ENCODE measurements at places on chromosomes 1 and 21.

- no peak for DNase-seq
Observed at GRCh38 chr21:44766014-44766817, 35.4 kb downstream of the UBE2G2 start.

GRCh38 chr1:231508497-231508896 is 20.0 kb upstream of the TSNAX start:
- DNase-seq, result no peak

DNA sequence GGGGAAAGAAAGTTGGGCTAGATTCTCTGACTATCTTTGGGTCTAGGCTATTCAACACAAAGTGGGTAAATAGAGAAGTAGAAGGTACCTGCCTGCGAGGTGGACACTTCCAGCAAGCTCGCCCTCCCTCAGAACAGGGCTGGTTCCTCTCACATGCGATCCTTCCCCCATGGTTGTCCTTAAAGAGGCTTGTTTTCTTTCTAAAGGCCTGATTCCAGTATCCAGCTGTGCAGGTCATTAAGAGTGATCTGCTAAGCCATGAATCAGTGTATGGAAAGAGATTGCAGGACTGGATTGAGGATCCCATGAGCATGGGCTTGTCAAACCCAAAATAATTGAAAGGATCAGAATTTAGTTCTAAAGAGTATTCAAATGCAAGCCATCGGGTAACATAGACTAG is 189.0 kb downstream of the URB2 start:
- DNase-seq, result no peak

GRCh38 chr1:237809099-237809498 is 81.6 kb downstream of the ZP4 start:
- DNase-seq, result no peak

DNA sequence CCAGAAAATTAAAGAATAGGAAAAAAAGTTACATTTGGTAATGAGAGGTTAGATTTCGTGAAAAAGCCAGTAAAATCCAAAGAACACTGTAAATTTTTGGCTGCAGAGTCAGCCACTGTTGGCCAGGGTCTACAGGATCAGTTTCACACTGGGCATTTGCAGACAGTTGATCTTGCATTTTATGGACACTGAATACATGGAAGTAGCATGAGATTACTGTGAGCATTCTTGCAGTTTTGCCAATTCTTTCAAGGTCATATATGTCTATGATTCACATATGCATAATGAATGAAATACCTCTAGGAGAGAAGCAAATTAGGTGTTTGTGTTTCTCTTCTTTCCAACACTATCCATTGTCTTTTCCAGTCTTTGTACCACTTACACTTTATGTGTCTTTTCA is 200.8 kb upstream of the DPYD start:
- DNase-seq, result peak; percentile 18

DNA sequence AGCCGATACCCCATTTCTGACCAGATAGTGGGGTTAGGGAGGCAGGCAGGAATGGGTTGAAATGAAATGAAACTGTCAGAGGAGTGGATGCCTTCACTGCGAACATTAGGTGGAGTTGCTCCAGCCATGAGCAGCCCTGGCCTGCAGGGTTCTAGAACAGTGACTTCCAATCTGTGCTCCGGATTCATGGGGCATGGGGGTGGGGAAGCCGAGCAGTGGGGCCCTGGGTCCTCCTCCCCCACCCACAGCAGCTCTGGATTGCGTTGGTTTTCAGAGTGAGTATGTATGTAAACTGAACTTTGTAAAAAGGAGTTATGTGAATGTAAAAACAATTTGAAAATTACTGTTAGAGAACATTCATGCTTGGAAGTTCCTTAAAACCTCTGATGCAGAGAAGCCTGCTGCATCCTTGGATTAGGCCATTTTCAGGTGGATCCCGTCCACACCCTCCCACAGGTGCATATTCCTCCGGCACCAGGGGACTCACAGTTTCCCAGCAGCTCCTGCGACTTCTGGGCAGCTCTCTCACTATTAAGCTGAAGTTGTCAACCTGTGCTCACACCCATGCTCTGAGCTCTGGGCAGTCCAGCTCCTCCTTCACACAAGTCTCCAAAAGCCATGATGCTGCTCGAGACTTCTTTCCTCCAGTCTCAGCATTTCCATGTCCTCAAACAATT is 54.4 kb upstream of the EDN2 start:
- peak; percentile 12 for DNase-seq

GRCh38 chr1:206662396-206663092 is 22.2 kb upstream of the MAPKAPK2 start:
- DNase-seq, result no peak

DNA sequence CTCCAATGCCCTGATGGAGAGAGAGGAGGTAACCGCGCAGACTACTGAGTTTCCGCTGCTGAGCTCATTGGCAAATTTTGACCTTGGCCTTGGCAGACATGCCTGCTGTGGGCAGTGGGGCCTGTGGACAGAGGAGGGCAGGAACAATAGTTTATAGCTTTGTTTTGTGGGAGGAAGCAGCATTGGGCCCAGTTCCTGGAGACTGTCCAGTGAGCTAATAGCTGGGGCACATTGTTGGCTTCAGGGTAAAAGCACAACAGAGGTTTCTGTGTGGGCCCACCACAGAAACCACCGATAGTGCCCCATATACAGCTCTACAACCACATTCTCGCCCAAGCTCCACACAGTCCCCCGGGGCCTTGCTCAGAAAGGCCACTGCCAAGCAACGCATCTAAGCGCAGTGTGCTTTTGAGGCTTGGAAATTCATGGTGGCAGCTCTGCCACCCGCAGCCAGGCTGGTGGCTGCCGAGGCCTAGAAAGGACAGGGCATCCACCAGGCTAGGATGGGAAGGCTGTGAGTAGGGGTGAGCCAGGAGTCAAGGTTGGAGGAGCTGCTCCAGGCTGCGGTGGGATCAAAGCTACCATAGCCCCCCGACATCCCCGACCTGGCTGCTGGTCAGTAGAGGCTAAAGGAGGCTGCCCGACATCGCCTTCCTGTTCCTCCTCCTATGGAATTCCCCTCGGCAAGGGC is 43.2 kb downstream of the NEK2 start:
- DNase-seq, result peak; percentile 51

DNA sequence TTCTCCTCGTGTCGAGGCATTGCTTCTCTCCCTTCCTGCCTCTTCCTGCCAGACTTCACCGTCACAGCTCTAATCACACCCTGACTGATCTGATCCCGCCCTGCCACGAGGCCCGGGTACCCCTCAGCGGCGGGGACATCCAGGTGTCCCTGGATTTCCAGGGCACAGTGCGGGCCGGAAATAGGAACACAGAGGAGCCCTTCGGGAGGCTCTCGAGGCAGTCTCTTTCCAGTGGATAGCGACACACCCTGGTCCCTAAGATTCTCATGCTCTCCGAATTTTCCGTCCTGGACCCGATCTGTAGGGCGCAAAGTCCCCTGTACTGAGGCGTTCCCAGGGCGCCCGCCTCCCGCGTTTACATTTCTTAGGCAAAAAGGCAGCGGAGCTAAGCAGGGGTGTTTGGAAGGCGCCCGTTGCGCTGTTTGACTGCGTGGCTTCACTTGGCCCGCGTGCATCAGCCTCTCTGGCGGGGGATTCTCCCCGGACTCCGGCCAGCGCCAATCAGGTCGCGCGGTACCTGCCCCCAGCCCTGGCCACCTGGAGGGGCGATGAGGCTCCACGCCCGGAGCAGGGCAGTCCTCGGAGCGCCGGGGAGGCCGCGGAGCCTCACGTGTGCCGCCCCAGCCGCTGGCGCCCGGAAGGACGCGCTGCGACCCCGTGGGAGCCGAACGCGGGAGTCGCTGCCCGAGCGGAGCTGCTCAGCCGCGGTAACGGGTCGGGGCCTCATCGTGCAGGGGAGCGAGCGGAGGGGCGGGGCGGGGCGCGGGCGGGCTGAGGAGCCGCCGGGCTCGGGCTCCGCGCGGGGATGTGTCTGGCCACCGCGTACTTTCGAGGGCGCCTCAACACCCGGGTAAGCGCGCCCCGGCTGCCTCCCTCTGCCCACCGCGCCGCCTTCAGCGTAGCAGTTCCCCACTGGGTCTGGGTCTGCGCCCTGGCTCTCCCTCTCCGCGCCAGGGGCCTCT is at the start of gene FAM163A:
TSS of gene FAM163A (plus strand) at position 575 of the 962 bp plus-strand sequence. CDS start 69,807 bp downstream, outside the sequence.
- no peak for DNase-seq

- DNase-seq, result no peak
Observed at GRCh38 chr21:41759214-41759840, 7.5 kb downstream of the RIPK4 start.

DNA sequence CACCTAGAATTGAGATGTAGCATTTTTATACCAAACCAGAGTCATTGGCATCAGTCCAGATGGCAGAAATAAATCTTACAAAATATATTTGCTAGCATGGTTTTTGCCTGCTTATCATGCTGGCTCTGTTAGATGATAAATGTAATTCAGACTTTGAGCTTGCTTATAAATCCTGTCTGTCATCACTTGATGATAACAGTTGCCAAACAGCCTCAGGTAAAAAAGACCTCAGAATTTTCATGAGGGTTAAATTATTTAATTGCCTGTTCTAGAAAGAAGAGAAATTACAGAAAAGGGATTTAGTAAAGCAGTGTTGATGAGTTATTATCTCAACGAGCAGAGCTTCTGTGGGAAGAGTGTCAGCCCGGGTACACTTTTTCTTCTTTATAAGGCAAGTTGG is 83.3 kb downstream of the FNBP1L start:
- no peak for DNase-seq

DNA sequence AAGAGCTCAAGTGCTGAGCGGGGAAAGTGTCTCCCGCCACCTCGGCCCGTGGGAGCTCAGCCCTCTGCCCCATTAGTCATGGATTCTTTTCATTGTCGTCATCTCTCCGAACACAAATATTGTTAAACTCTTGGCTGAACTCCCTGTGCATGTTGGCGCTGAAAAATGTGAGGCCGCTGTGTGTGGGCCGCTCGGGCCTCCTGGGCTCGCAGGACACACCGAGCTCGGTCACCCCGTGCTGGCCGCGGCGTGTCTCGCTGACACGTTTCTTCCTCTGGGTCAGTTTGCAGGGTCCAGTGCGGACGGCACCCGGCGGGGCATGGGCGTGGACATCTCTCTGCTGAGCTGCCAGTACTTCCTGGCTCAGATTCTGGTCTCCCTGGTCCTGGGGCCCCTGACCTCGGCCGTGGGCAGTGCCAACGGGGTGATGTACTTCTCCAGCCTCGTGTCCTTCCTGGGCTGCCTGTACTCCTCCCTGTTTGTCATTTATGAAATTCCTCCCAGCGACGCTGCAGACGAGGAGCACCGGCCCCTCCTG is 25.6 kb downstream of the SLC45A1 start:
- peak; percentile 69 for DNase-seq

DNA sequence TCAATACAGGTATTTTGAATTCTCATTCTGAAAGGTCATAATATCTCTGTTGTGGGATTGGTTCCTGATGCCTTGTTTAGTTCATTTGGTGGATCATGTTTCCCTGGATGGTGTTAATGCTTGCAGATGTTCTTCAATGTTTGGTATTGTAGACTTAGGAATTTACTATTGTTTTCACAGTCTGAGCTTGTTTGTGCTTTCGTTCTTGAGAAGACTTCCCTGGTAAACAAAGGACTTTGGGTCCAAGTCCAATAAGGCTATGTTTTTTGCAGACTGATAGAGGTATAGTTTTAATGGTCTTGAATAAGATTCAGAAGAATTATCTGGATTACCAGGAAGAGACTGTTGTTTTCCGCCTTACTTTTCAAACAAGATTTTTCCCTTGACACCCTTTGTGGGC is 1646.3 kb downstream of the AMY1C start:
- DNase-seq, result no peak

- DNase-seq, result no peak
Observed at GRCh38 chr1:191320062-191320461, 838.2 kb upstream of the RGS18 start.

DNA sequence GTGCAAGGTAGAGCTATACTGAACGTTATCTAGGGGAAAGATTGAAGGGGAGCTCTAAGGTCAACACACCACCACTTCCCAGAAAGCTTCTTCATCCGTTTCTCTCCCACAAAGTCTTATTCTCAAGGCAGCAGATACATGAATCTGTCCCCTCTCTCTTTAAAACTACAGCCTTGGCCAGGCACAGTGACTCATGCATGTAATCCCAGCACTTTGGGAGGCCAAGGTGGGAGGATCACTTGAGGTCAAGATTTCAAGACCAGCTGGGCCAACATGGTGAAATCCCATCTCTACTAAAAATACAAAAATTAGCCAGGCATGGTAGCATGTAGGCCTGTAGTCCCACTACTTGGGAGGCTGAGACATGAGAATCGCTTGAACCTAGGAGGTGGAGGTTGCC is 8.1 kb downstream of the CYP4X1 start:
- no peak for DNase-seq

DNA sequence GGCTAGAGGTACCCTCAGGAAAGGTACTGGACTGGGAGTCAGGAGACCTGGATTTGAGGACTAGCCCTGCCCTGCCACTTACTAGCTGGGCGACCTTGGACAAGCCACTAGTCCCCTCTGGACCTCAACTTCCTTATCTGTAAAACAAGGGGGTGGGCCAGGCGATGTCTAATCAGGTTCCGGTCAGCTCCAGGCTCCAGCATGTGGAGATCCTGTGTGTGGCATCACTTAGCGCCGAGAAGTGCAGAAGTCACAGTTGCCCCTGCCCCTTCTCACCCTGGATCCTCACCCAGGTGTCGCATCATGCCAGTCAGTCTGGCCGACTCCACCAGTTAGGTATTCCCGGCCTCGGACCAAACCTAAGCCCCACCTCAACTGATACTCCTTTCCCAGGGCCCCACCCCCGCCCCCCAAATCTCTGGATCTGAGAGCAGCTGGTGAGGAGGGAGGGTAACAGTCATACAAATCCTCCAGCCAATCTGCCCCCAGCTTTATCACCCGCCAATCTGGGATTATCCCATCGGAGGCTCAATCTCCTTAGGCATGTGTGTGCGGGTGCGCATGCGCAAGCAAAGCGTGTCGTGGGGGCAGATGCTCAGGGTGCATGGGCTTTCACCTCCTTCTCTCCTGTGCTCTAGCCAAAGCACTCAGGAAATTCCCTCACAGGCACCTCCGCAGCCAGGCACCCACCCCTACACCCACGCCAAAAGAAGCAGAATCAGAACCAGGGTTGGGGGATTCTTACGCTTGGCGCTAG is 5.4 kb downstream of the CELF3 start:
- no peak for DNase-seq

DNA sequence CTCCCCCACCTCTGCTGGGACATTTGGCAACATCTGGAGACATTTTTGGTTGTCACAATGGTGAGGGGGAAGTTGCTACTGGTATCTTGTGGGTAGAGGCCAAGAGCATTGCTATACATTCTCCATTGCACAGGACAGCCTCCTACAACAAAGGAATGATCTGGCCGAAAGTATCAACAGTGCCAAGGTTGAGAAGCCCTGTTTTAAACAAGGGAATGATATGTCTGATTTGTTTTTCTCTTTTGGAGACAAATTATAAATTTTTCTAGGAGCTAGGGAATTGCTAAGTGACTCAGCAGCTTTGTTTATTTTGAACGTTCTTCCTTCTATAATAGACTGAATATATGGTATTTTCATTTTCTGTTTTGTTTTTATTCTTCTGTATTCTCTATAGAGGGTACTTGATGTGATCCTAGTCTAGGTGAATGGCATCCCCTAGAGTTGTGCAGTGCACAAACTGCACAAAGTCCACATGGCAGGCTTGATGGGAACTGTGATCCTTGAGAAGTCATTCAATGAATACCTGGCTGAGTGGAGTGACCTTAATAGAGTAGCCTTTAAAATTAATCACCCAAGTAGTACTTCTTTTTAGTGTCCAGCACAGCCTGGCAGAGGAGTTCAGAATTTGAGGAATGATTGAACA is 288.6 kb upstream of the USP24 start:
- no peak for DNase-seq

- no peak for DNase-seq
Observed at GRCh38 chr1:165224504-165224903, 132.0 kb downstream of the LMX1A start.
